DMS79 treated with DMSO at 0.1 percent for 48 hours (cell line): ENCODE measurements at places on chromosomes 3 and 15.

DNA sequence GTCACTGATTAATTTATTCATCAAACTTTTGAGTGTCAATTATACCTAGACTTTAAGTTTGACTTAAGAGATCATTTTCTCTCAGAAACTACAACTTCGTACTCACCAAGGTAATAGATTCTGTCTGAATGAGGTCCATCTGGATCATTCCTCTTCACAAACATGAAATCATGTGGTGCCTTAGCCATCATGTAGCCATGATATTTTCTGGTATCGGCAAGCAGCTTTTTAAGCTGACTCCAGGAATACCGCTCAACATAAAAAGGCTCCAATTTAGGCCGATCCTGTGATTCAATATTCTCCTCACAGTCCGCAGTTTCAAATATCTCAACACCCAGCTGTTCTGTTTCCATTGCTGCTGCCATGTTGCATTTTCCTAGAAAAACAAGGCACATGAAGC is 5.3 kb downstream of the DPP8 start:
- no peak for DNase-seq

- no peak for DNase-seq
Measured at GRCh38 chr15:39508536-39508935, 72.3 kb upstream of the THBS1 start.

- no peak for DNase-seq
Measured at GRCh38 chr3:156825795-156826143, 384 bp upstream of the LEKR1 start.

DNA sequence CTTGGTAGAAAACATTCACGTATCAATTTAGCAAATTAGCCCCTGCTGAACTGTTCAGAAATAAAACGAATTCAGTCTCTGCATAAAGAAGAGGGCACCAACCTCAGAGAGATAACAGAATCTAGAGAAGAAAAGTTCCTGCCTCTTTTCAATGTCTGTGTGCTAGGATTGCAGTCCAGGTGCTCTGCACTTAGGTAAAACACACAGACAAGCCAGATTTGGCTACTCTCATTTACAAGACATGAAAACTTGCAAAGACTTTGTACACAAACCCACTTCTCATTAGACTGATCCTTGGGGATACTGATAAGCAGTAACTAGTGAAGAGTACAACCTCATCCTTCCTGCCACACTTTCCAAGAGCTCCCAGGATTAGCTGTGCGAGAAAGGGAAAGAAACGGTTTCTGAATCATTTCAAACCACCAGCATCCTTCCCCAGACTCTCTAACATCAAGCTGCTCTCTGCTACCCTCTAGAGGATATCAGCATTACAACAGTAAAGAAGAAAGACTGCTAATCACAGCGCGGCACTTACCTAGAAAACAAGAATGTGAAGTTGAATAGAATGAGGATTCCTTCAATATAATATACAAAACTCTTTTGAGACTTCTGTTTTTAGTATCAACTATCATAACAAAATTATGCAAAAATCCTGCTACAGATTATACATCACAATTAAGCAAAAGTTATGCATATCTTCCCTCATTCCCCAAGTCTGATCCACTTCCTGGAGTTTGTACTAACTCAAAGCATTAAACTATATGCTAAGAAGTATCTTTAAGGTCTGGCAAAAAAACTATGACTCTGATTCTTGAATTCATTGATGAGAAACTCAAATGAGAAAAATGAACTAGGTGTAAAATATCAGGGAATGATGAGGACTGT is 306.4 kb downstream of the MAGI1 start:
- peak; percentile 38 for DNase-seq

DNA sequence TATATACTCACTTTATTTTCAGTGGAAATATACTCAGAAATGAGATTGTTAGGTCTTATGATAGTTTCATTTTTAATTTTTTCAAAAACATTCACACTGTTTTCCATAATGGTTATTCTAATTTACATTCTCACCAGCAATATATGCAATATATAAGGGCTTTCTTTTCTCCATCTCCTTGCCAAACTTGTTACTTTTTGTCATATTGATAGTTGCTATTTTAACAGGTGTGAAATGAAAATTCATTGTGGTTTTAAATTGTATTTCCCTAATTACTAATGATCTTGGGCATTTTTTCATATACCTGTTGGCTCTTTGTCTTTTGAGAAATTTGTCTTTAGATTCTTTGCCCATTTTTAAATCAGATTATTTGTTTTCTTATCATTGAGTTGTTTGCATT is 325.2 kb downstream of the DIPK2A start:
- no peak for DNase-seq

GRCh38 chr15:57287123-57287521 is 89.2 kb upstream of the CGNL1 start:
- no peak for DNase-seq

DNA sequence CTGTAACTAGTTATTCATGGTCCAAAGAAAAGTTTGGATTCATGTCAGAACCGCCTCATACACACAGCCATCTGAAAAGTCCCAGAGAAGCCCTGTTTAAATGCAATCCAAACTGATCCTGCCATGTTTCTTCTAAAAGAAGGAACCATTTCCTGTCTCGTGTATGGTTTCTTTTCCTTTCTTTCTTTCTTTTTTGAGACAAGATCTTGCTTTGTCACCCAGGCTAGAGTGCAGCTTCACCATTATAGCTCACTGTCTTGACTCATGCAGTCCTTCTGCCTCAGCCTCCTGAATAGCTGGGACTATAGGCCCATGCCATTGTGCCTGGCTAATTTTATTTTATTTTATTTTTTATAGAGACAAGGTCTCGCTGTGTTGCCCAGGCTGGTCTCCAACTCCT is 77.4 kb upstream of the NSMCE3 start:
- DNase-seq = no peak

- DNase-seq = peak; percentile 9
Measured at GRCh38 chr3:5811016-5811415, 623.5 kb downstream of the EDEM1 start.

DNA sequence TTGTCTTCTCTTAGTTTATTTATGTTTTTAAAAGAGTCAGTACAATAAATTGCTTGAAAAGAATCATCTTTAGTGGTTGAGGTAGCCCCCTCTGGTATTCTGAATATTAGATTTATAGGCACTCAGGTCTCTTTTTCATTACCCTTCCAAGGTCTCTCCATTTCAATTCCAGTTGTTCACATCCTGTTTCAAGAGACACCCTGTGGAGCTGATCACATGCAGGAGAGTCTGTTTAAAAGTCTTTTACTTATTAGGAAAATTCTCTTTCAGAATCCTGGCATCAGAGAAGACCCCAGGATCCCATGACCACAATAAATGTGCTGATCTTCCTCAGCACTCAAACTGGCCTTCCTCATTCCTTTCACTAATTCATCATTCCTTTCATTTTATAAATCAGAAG is 195.7 kb downstream of the ZIC4 start:
- DNase-seq = no peak

GRCh38 chr3:115187149-115187757 is 40.2 kb upstream of the ZBTB20 start:
- DNase-seq = no peak

- DNase-seq = no peak
Measured at GRCh38 chr3:69343875-69344274, 42.0 kb downstream of the FRMD4B start.

GRCh38 chr3:161316006-161316689 is 55.2 kb downstream of the SPTSSB start:
- DNase-seq = no peak

DNA sequence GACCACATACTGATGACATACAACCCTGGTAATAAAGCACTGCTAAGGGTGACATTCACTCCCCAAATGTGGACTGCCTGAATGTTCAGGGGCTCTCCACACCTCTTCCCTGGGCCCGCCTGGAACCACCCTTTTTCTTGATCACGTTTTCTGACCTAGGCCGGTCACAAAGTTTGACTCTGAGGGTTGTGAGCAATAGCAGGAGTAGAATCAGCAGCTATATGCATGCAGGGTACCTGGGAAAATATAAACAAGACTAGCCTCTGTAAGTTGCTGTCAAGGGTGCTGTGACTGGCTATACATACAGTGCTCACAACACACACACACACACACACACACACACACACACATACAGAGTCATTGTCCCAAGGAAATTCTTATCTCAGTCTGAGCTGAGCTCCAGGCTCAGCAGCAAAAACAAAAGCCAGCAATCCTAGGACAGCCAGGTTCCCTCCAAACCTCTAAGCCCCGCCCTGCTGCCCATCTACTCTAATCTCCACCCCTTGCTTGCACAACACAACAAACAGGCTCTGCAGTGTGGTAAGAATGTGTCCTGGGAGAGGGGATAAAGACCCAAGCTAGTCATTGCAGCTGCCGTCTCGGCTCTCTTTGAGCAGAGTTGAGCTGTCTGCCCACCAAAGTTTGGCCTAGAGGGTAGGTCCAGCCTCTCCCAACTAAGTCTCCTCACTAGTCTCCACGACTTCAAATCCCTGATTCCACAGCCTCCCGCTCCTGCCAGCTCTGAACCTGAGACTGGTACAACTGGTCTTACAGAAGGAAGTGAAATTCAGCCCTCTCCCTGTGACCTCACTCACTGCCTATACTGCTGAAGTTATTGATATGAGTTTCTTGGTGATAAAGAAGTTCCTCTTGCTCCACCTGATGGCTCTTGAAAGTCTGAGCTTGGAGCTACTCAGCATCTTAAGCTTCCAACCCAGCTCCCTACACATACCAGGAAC is 2.2 kb downstream of the BMF start:
- DNase-seq = peak; percentile 43

- DNase-seq = peak; percentile 61
Measured at GRCh38 chr15:58487041-58487723, 55.4 kb downstream of the LIPC start.

DNA sequence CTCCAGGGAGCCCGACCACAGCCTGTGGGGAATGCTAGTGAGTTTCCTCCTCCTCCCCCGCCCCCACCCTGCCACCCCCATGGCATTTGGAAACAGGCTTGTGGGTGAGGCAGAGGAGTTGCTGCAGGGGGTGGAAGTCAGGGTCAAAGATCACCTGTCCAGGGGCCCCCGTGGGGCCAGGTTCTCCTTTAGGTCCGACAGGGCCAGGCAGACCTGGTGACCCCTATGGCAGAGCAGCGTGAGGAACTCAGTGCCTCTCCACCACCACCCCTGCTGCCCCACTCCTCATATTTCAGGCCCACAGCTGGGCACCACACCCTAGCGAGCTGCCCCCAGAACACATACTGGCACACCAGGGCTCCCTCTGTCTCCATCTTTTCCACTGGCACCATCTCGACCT is 8.9 kb upstream of the UCN2 start:
- DNase-seq = no peak

- DNase-seq = no peak
Measured at GRCh38 chr3:149233323-149233722, 11.7 kb upstream of the CP start.

DNA sequence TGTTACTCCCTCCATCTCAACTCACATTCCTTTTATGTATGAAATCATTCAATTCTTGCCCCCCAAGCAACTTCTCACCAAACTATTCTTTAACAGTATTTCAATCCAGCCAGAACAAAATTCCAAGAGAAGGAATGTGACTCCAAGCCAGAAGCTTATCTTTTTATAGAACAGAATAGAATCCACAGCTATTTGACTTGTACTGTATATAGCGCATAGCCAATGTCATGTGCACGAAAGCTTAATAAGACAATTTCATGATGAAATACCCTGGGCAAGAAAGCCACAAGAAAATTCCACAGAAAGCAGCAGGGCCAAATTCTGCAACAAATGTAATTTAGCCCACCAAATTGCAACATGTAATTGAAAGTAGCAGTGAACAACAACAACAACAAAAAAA is 127.6 kb upstream of the UBE2E2 start:
- no peak for DNase-seq

DNA sequence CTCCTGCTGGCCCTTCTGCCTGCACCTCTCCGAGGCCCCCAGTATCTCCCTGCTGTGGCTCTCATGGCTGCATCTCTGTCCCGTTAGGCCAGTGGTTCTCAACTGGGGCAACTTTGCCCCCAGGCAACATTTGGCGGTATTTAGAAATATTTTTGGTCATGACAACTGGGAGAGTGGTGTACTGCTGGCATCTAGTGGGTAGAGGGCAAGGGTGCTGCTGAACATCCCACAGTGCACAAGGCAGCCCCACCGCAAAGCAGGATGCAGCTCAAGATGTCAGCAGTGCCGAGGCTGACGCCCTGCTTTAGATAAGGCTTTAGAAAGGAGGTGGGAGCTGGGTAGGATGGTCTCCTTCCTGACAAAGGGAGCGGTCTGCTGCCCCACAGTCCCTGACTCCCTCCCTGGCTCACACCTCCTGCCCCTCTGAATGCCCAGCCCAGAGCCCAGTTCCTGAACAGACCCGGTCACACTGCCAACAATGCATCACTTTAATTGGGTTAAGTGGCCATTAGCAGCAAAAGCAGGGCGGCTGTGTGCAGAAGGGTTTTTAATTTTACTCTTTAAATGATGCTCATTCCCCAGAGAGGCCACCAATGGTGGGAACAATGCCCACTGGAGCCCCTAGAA is 68.8 kb upstream of the TMEM115 start:
- peak; percentile 24 for DNase-seq

DNA sequence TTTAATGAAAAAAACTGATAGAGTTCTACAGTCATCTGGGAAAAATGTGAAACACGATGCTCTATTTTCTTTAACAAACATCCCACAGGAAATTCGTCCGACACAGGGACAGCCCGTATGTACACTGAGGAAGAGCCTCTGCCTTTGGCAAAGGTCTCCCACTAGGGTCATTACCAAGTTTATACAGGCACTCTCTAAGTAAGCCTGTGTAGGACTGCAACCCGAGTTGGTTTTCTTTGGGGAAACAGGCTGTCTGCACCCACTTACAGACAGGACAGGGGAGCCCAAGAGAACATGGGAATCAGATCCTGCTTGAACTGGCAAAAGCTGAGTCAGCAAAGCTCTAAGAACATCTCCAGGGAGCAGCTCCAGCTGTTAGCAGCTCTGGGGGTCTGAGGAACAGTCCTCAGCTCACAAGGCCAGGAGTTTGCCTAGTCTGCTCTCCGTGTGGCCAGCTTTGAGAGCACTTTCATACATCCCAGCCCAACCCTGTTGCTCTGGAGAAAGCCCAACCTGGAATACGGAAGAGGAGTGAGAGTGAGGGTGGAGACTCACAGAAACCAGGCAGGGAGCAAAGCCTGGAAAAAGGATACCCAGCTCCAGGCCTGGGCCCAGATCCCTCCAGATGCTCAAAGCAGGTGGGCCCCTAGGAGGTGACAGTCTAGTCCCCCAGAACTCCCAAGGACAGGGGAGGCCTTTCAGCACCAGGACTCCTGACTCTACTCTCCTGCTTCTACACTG is 1.9 kb downstream of the TBC1D2B start:
- DNase-seq = peak; percentile 43

DNA sequence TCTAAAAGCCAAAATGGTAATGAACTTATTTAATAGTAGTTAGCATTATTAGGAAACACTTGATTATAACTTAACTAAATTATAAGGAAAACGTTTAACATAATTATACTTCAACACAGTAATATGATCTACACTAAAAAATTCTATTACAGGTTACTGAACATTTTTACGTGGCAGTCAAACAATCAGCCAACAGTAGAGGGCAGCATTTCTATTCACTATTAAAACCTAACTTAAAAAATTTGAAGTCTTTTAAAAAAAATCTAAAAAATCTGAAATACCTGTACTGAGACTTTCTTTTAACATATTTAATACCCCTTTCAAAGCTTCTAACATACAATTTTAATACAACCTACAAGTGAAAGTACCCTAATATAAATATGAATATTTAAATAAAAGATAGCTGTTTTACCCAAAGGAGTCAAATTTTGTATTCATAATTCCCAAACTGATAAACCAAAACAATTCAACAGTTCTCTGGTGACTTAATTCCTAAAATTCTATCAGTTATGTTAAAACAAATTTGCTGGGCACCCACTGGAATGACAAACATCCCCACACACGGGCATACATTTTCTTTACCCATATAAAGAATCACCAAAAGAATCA is 41.5 kb downstream of the DLG1 start:
- peak; percentile 82 for DNase-seq

GRCh38 chr3:46517016-46517783 is 19.4 kb downstream of the RTP3 start:
- DNase-seq = no peak
